ENCODE measurements at places on chromosomes 4 and X.

- no peak for DNase-seq
Measured at GRCh38 chr4:80806472-80806871, 224.0 kb upstream of the BMP3 start.

- DNase-seq = no peak
Measured at GRCh38 chr4:94332983-94333590, 9.5 kb downstream of the HPGDS start.

- DNase-seq = peak; percentile 59
Measured at GRCh38 chr4:153684182-153684970, at the start of gene TLR2. TSS of gene TLR2 (plus strand) at chr4:153684280. CDS start at chr4:153702908, 18,628 bp downstream.

DNA sequence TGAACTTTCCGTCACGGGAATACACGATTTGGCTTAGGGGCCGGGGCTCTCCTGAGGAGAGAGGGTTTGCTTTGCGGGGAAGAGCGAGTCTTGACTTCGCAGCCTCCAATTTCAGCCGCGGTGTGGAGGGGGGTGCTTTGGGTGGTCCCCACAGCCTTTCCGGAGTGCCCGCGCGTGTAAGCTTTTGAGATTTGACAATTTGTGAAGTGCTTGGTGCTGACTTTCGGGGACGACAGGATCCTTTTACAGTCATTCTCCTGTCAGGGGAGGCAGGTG is 355 bp downstream of the SCML1 start:
- no peak for DNase-seq

DNA sequence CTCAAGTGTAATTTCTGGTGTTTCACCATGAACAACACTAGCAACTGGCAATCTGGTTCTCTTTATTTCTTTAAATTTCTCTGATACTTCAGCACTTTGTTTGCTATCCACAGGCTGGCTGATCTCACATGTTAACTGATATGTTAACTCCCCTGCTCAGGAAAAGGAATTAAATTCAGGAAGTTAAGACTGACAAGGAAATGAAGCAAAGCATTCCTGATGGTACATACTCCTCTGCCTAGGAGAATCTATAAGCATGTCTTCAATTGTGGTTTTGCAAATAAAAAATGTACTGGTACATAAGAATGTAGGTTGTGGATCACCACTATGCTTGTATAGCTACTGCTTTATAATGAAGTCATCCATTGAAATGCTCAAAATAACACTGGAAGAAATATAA is 1119.2 kb upstream of the INTU start:
- no peak for DNase-seq

GRCh38 chrX:40444798-40445496 is 135.8 kb upstream of the ATP6AP2 start:
- no peak for DNase-seq

- no peak for DNase-seq
Measured at GRCh38 chr4:74189331-74190043, 31.6 kb downstream of the MTHFD2L start.

DNA sequence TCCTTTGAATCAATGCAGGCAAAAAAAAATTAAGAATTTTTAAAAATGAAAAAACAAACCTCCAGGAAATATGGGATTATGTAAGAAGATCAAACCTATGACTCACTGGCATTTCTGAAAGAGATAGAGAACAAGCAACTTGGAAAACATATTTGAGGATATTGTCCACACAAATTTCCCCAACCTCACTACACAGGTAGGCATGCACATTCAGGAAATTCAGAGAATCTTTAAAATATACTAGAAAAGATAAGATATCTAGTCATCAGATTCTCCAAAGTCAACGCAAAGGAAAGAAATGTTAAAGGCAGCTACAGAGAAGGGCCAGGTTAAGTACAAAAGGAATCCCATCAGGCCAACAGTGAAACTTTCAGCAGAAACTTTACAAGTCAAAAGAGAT is 85.6 kb downstream of the ANTXR2 start:
- DNase-seq = no peak

- no peak for DNase-seq
Measured at GRCh38 chrX:24643116-24643515, 4.0 kb downstream of the PCYT1B start.

- no peak for DNase-seq
Measured at GRCh38 chrX:42804524-42804923, 26.6 kb upstream of the PPP1R2C start.

GRCh38 chrX:54891573-54891972 is 29.1 kb upstream of the TRO start:
- DNase-seq = no peak

GRCh38 chr4:134200811-134201215 is 776 bp downstream of the PABPC4L start:
- DNase-seq = no peak

DNA sequence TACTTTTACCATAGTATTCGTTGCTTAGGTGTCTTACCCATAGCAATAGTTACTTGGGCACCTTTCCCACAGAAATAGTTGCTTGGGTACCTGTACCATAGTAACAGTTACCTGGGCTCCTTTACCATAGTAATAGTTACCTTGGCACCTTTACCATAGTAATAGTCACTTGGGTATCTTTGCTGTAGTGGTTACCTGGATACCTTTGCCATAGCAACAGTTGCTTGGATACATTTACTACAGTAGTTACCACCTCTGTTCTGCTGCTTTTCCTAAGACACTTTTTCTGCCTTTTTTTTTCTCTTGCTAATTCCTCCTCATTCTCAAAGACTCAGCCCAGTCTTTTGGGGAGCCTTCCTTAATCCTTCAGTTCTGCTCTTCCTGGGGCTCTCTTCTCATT is 272.8 kb upstream of the PUDP start:
- no peak for DNase-seq

DNA sequence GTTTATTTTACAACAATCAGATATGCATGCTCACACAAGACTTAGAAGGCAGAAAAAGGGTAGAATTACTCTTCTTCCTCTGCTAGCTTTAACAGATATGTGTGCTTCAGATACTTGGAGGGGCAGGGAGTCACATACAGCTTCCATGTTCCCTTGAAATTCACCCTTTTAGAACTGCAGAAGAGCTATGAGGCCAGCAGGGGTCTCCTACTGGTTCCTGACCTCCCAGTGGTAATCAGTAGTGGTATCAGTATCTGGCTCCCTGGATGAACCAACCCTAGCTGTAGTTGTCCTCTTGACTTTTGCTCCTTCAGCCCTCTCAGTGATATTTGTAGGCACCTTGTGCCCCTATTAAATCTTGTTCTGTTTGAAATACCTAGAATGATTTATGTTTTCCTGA is 81.5 kb downstream of the RCHY1 start:
- DNase-seq = no peak

- DNase-seq = no peak
Measured at GRCh38 chr4:19879330-19879729, 372.4 kb upstream of the SLIT2 start.

GRCh38 chrX:106948641-106949040 is 28.4 kb downstream of the CLDN2 start:
- DNase-seq = no peak

DNA sequence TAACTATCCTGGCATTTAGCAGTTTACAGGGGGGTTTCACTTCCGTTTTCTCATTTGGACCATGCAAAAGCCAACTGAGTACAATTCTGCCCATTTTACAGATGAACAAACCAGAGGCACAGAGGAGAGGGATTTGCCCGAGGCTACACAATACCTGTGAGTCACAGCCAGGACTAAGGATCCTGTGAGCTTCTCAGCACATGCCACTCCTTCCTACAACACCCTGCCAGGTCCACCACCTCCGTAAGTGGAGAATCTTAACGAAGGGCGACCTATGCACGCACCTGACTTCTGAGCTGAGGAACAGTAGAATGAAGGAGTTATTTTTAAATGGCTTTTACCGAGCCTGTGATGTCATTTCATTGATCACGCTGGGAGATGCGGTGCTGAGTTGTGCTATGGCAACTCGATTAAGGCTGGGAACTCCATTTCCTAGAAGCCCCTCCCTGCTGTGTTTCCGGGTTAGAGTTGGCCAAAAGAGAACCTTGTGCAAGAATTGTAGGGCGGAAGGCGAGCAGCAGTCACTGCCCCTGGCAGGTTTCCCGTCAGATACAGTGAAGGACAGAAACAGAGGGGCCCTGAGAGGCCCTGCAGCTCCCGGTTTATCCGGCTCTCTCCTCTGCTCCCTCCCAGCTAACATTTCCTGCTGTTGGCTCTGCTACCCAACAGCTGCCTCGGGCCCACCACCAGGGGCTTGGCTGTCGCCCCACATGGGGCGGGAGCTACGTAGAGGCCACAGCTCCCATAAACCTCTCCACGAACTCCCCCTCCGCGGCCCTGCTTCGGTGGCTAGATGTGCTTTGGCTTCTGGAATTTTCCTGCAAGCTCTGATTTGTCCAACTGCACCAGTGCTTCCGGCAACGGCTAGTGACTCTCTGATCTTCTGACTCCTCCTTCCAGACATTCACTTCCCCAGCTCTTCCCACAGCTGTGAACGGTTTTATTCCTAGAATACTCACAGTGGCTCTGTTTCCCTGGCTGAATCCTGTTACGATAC is 75.1 kb upstream of the USP9X start:
- DNase-seq = peak; percentile 22

DNA sequence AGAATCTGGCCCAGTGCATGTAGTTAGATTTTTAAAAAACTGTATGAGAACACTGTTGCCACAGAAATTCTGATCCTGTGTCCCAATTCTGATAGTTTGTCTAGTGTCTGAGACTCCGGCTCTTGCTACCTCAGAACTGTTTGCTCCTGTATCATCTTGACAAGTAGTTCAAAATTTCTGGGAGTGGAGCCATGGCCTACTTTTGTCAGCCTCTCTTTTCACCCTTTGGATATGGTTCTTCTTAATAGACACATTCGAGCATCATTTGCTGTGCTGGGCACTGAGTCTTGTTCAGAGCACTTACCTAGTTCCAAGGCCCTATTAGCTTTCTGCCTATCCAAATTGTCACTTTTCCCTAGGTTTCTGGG is 46.9 kb downstream of the ATP10D start:
- no peak for DNase-seq

DNA sequence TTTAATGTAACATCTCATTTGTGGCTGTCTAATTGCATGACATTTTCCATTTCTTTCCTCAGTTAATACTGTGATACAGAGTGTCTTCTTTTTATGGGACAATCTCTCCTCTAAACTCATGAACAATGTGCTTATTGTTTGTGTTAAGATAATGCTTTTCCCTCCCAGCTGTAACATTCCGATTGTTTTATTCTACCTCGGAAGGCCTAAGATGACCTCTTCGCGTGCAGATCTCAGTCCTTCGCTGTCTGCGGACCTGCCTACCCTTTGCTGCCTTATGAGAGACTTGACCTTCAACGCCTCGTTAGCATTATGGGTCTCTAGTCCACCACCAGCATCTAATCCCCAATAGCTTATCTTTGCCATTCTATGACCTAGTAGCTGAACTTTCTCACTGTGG is 29.8 kb upstream of the ZFP42 start:
- DNase-seq = no peak

DNA sequence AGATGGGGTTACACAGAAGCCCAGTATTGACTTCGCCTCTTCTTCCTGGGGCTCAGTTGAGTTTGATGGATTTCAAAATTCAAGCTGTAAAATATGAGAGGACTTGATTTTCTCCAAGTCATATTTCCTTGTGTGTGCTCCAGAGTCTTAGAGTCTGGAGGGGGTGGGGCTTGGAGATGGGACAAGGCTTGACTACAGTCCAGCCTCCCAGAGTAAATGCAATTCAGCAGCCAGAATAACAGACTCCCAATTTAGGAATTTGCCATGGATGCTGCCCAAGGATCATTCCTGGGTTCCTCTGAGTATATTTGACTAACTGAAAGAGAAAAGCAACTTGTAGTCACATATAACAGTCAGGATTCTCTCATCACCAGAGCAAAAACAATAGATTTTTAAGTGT is 53.7 kb upstream of the RBPJ start:
- no peak for DNase-seq

DNA sequence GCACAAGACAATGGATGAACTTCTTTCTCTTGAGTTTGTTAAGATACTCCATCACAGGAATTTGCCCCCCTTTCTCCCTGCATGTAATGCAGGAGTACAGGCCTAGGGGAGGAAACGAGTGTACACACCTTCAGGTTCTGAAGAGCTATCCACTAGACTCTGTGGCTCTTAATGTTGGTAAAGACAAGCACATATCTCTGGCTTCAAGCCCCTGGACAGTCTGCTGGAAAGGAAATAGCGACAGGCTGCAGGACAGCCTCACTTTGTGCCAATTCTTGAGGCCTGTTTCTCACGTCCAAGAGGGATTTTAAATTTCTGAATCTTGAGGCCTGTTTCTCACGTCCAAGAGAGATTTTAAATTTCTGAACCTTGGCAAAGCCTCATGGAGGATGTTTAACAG is 87.1 kb downstream of the RLIM start:
- no peak for DNase-seq

GRCh38 chr4:188262464-188262863 is 123.2 kb downstream of the TRIML1 start:
- DNase-seq = no peak

DNA sequence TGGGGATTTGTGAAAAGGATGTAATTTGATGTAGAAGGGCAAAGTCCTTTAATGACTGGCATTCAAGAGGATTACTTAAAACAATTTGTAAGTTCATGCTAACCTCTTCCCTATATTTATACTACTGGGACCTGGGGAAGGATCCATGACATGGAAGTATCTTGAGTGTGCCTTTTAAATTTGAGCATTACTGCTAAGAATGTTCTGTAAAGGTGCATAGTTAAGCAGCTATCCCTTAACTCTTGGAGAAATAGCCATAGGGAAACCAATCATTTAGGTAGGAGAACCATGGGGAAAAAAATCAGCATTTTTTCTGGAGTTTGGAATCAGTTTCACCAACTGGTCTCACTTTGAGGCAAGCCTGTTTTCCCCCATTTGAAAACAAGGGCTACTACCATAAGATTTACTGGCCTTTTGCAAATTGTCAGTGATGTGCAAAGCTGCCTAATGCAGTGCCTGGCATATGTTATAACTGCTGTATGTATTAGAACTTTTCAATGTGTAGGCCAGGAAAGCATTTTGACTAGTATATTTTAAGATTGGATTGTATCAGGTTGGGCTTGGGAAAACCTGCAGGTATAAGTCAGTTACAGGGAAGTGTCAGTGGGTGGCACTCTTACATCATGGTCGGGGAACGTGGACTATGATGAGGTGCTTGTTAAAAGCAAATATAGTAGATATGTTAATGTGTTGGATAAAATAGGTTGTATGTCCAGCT is 72.1 kb downstream of the PRSS12 start:
- DNase-seq = no peak

- DNase-seq = no peak
Measured at GRCh38 chr4:91113130-91113706, 986.0 kb downstream of the CCSER1 start.

- no peak for DNase-seq
Measured at GRCh38 chr4:41429280-41429669, 108.7 kb upstream of the LIMCH1 start.

GRCh38 chrX:17154001-17154400 is 207.5 kb downstream of the REPS2 start:
- DNase-seq = no peak

DNA sequence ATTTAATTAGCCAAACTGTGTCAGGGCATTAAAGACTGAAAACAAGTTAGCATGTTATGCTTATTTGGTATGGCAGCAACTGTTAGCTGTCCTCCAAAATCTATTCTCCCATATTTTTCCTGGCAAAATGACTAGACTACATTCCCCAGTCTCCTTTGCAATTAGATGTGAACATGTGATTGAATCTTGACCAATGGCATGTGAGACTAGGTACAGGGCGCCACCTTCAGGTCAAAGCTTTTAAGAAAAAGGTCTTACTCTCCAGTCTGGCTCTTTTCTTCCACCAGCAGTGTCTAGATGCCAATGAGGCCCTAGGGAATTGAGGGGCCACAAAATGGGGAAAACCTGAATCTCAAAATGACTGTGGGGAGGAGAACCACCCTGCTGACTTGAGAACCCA is 408.2 kb downstream of the SMARCA1 start:
- DNase-seq = peak; percentile 14

All from stimulated activated CD4-positive, alpha-beta T cell treated with anti-CD3 and anti-CD28 coated beads, Interleukin-15, amount 100 ng/mL, for 48 hours (primary cell).